ENCODE measurements at places on chromosomes 5 and 9.

- DNase-seq: no peak
These were observed 72.4 kb upstream of the MPDZ start for GRCh38 chr9:13351778-13352386.

GRCh38 chr9:85077944-85078343, 408.4 kb downstream of the NTRK2 start:
- DNase-seq: no peak

- no peak for DNase-seq
These were observed 36.1 kb downstream of the STRBP start for GRCh38 chr9:123232332-123232731.

GRCh38 chr9:126591083-126591482, 22.6 kb upstream of the LMX1B start:
- no peak for DNase-seq

GRCh38 chr5:72427488-72428437, 79.4 kb downstream of the ZNF366 start:
- no peak for DNase-seq

DNA sequence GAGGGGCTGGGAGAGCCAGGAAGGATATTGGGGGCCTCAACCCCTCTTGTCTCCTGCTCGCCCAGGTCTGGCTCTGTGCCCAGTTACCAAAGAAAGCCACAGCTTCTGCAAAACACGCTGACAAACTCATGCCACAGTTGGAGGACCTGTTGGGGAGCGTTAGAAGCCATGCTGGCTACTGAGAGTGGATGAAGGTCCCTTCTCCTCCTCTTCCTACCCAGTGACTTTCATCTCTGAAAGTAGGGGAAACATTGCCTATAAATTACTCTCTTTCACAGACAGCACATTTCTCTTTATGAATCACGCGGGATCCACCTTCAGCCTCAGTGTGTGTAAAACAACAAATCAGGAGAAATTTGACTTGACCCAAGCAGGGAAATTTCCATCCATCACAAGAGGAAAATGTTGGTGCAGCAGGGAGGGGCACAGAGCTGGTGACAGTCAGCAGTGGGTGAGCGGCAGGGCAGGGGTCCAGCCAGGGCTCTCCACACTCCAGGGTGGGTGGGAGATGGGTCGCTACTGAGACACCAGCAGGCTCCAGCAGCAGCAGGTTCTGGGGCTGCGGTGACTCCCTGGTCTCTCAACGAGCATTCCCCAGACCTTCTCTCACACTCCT, 181.9 kb downstream of the FGF18 start:
- no peak for DNase-seq

DNA sequence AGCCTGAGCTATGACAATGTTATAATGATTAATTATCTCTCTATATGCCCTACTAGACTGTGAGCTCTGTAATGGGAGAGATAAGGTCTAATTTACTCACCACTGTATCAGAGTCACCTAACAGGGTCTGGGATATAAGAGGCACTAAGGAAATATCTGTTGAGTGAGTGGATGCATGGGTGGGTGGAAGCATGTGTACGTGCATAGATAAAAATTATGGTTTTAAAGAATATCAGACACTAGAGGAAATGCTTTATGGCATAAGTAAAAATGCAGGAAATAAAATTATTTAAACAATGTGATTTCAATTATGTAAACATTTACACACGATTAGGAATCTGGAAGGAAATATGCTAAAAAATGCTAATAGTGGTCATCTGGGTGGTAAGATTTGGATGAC, 137.8 kb downstream of the SPOCK1 start:
- no peak for DNase-seq
